ENCODE measurements at places on chromosomes 7 and 10. TPM values are rescaled to one million over a fixed set of nuclear protein-coding genes. Genes with fewer than 3 reads are reported as not detected.

C10orf53 gene
- not detected for total RNA-seq

CDK14 gene
- total RNA-seq = 115 TPM

RNF32 gene
- total RNA-seq = 2.8 TPM

CHRM2 gene
- total RNA-seq = 13.8 TPM

PLEKHS1 gene
- not detected for total RNA-seq

KCP gene
- total RNA-seq = 1.3 TPM

ABCC2 gene
- total RNA-seq = 0.63 TPM

HECW1 gene
- 107 TPM for total RNA-seq

IMMP2L gene
- total RNA-seq = 14.7 TPM

SNX13 gene
- 86.1 TPM for total RNA-seq
